ENCODE measurements at places on chromosomes 2 and 18. TPM values are rescaled to one million over a fixed set of nuclear protein-coding genes. Genes with fewer than 3 reads are reported as not detected.

Gene TRIM54
- total RNA-seq, result not detected

Gene EXOC6B
- 13.3 TPM for total RNA-seq

Gene CCDC74B
- total RNA-seq, result 0.42 TPM

Gene CFAP65
- not detected for total RNA-seq

Gene CHRND
- not detected for total RNA-seq

Gene PRKAG3
- not detected for total RNA-seq

Gene SAG
- not detected for total RNA-seq

Gene ANKRD30B
- total RNA-seq, result not detected

Gene ABCG5
- total RNA-seq, result not detected

Gene DTNA
- total RNA-seq, result not detected

Gene IL1F10
- not detected for total RNA-seq

Gene GAL3ST2
- 1.4 TPM for total RNA-seq

Gene GLI2
- total RNA-seq, result 0.25 TPM

Gene KCNJ13
- not detected for total RNA-seq

Gene LIMS2
- total RNA-seq, result 10.3 TPM

Gene CCBE1
- not detected for total RNA-seq

Gene TSGA10
- total RNA-seq, result 15.8 TPM

Gene GNAL
- 0.38 TPM for total RNA-seq

Gene CYS1
- total RNA-seq, result not detected

Gene NOSTRIN
- total RNA-seq, result 0.38 TPM

Gene ZNF519
- total RNA-seq, result 6.1 TPM

Gene BCL11A
- 6.2 TPM for total RNA-seq

Gene PECR
- total RNA-seq, result 20.6 TPM

Gene FAM237A
- not detected for total RNA-seq

Gene ZAP70
- 468 TPM for total RNA-seq

Gene DSG4
- not detected for total RNA-seq

Gene TGFA
- 8.3 TPM for total RNA-seq

Gene UGT1A8
- total RNA-seq, result not detected

Gene MC5R
- total RNA-seq, result not detected

Gene SLC11A1
- 1.2 TPM for total RNA-seq

Gene AGXT
- 0.76 TPM for total RNA-seq
